NCI-H2029 treated with DMSO at 0.1 percent for 48 hours (cell line): ENCODE measurements at places on chromosomes 3 and 15.

- DNase-seq = no peak
Measured at GRCh38 chr3:101281521-101282030, 38.8 kb downstream of the IMPG2 start.

DNA sequence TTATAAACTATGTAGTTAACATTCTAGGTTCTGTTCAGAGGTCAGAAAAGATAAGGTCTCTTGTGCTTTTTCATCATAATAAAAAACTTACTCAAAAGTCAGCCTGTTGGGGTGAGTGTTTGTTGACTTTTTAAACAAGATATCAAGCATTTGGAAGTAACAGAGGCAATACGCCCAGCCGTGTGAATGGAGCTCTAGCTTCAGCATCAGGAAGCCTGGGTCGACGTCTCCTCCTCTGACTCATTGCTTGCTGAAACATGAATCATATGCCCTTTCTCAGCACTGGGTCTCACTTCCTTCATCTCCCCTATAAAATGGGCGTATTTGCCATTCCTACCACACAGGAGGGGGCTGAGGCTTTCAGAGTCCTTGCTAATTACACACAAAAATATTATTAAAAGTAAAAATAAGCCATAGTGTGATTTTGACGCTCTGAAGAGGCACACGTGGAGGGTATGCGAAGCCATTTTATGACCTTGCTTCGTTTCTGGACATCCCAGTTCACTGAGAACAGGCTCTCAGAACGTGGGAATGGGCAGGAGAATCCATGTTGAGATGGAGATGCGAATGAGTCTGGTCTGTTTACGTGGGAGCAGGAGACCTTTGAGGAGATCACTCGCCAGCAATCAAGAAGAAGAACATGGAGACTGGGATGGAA is 220.8 kb upstream of the TPRG1 start:
- DNase-seq = no peak

GRCh38 chr3:65905771-65906170 is 132.9 kb downstream of the MAGI1 start:
- no peak for DNase-seq

GRCh38 chr3:150449169-150449721 is 41.1 kb downstream of the TSC22D2 start:
- no peak for DNase-seq

DNA sequence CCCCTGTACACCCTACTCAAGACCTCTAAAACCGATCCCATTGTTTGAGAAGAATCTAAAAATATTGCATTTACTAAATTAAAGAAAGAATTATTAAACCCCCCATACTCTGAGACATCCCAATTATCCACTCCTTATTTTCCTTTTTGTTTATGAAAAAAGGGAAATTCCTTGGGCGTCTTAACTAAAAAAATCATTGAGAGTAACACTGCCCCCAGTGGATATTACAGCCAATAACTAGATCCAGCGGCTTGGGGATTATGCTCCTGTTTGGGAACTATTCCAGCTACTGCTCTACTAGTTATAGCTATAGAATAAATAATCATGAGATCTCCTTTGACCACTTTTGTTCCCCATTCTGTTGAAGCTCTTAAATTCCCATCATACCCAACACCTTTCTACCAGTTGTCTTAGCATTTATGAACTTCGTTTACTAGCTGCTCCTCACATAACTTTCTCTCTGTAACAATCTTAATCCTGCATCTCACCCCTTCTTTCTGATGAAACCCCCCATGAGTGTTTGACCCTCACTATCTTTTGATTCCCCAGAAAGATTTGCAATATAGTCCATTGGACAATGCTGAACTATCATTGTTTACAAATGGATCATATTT is 12.7 kb upstream of the CFAP91 start:
- no peak for DNase-seq
